ENCODE measurements at places on chromosomes 1 and 21. TPM values are rescaled to one million over a fixed set of nuclear protein-coding genes. Genes with fewer than 3 reads are reported as not detected.

DNA sequence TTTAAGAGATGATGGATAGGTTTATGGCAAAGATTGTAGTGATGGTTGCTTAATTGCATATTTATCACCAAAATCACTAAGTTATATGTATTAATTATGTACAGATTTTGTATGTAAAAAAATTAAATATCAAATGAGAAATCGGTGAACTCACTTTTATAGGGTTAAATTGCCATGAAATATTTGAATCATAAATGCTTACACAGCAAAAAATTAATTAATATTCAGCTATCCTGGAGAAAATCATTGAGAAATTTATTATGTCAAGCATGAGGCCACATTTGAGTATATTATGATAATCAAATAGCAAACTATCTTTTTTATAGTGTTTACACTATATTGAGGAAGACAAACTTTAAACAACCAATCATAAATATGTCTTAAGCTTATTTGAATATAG is 239.4 kb upstream of the BRINP3 start:
- no peak overlapping the region for H3K4me3 ChIP-seq
- H3K36me3 ChIP-seq, result no peaks in the 10 kb centered on the region
- no peak for DNase-seq
- H3K27me3 ChIP-seq, result no peaks in the 10 kb centered on the region
- H3K27ac ChIP-seq, result no peak overlapping the region

GRCh38 chr1:224076407-224076806 is 37.5 kb upstream of the FBXO28 start:
- no peak overlapping the region for H3K27ac ChIP-seq
- H3K27me3 ChIP-seq, result no peaks in the 10 kb centered on the region
- H3K4me3 ChIP-seq, result no peak overlapping the region
- H3K36me3 ChIP-seq, result no peaks in the 10 kb centered on the region
- DNase-seq, result no peak

DNA sequence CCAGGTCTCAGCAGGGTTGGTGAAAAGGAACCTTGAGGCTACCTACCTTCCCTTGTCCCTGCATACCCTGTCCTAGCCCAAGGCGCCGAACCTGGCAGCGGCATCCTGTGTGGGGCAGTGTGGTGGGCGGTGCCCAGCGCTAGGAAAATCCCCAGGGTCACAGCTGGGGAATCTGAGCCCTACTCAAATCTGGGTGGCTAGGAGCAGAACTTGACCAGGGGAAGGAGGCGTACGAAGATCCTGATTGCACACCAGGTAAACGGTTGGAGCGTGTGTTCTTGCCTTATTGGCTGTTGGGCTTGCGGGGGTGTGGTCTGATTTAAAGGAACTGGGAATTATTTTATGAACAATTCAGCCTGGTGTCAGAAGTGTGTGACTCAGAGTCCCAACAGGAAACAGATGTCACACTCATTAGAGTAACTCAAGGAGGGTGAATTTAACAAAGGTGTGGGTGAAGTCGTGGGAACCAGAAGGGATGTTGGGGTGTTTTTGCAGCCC is 118.6 kb downstream of the LRIG2 start:
- H3K27me3 ChIP-seq, result peaks cover 3% of the 10 kb centered on the region
- H3K4me3 ChIP-seq, result no peak overlapping the region
- H3K36me3 ChIP-seq, result no peaks in the 10 kb centered on the region

DNA sequence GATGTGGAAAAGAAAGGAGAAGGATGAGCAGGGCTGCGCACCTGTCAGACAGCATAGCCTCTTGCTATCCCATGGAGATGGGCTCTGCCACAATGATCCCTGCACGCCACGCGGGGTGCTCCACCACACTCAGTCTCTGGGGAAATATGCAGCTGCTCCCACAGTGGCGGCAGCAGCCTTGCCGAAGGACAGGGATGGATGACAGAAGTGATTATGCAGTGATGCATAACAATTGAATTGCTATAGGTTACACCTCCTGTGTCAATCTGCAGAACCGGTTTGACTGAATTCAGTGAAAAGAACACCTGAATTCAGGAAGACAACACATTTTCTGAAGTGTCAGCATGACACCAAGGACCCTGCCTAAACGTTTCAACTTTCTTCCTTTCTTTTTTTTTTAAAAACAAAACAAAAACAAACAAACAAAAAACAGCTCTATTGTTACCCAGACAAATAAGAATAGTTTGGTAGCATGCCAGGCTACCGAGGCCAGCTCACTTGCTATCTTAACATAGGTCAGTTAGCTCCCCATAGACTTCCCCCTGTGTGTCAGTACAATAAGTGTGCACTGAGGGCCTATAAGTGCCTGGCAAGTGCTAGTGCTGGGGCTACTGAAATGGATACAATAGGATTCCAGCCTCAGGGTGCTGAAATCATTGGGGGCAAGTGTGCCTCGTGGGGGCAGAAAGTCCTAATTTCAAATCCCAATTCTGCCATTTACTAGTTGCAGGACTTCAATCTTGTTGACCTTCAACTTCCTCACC is 127.6 kb upstream of the LMO4 start:
- no peak for DNase-seq
- H3K4me1 ChIP-seq, result no peaks in the 10 kb centered on the region
- H3K36me3 ChIP-seq, result no peaks in the 10 kb centered on the region

DNA sequence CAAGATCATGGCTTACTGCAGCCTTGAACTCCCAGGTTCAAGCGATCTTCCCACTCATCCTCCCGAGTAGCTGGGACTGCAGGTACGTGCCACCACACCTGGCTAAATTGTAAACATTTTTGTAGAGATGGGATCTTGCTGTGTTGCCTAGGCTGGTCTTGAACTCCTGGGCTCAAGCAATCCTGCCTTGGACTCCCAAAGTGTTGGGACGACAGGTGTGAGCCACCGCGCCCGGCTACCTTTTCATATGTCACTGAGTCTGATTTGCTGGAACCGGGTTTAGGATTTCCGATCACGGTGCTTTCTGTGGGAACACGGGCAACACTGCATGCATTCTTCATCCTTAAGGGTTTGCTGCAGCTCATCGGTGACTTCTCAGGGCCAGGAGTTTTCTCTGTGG is 32.2 kb upstream of the PCBP3 start:
- peaks cover 9% of the 10 kb centered on the region for H3K4me1 ChIP-seq
- peaks cover 15% of the 10 kb centered on the region for H3K27me3 ChIP-seq
- H3K27ac ChIP-seq, result no peak overlapping the region
- no peak overlapping the region for H3K4me3 ChIP-seq
- no peaks in the 10 kb centered on the region for H3K36me3 ChIP-seq
- DNase-seq, result no peak

DNA sequence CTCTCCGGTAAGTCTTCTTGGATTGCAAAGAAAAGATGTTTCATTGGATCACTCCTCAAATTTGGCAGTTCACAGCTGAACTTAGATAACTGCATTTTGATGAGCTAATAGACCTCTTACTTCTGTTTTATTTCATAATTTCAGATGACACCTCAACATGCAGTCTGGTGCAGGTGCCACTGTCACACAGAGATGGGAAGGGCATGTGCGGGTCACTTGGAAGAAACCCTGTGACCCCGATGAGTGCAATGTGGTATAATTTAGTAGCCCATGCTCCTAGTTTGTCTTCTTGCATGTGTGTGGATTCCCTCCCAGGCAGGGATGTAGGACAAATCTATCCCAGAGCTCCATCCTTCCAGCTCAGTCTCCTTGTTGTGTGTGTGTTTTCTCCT is 481 bp upstream of the SLAMF1 start:
- H3K27me3 ChIP-seq, result no peaks in the 10 kb centered on the region
- no peaks in the 10 kb centered on the region for H3K4me1 ChIP-seq
- H3K4me3 ChIP-seq, result no peak overlapping the region
- H3K27ac ChIP-seq, result no peak overlapping the region

DNA sequence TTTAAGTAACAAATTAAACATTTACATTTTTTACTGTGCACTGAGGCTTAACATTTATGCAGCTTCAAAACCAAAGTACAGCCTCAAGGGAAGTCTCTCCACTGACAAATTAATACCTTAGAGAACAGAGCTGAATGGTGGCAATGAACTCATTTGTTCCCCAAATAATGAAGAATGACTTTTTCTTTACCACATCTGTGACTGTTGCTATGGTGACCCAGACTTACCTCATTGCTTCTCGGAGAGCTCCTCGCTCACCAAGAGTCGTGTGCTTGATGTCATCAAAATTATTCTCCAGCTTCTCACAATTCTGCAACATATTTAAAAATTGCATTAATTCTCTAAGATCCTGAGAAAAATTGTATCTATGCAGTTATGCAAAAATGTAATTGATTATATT is 92.9 kb downstream of the DPYD start:
- H3K27me3 ChIP-seq, result no peaks in the 10 kb centered on the region
- DNase-seq, result peak; percentile 46
- H3K27ac ChIP-seq, result no peak overlapping the region
- H3K4me3 ChIP-seq, result no peak overlapping the region

DNA sequence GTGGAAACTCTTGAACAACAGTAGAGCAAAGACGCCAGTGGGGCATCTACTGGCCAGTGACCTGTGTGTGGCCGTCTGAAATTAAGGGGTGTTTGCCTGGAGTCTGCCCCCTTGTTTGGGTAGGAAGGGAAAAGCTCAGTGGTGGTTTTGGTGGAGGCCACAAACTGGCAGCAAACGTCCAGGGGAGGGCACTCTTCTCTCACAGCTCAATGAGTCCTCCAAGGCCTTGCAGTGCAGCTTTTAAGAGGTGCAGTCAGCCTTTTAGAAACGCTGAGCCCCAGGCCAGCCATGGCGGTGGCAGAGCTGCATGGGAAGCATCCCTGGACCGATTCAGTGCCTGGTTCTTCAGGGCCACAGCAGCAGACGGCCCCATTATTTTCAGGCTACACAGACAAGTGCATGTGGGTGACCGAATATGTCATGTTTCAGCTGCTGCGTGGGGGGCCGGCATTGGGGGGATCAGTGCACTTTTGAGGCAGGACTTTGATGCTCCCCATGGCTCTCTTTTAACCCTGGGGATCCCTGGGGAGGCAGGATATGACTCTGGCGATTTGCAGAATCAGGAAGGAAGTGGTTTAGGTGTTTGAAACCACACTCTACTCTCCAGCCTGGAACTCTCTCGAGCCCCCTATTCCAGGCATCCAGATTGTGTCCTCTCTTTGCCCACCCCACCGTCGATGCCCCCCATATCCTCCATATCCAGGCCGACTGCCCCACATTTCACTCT is 414.0 kb downstream of the PRDM2 start:
- no peak overlapping the region for H3K27ac ChIP-seq
- H3K36me3 ChIP-seq, result no peaks in the 10 kb centered on the region
- H3K4me1 ChIP-seq, result no peaks in the 10 kb centered on the region
- no peak overlapping the region for H3K4me3 ChIP-seq

DNA sequence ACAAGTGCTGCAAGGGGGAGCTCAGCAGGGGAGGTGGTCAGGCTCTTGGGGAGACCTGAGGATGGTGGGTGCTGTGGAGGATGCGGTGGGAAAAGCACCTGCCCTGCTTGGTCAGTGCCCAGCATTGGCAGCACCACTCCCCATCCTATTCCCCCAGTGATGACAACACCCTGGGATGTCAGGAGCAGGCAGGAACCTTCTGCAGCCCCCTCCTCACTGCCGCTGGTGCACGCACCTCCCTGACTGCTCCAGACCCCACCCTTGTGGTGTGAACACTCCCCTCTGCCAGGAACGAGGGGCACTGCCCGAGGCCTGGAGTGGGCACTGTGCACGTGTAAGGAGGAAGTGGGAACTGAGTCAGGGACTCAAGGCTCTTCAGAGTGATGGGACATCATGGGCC is 12.5 kb downstream of the TMPRSS3 start:
- no peak overlapping the region for H3K27ac ChIP-seq
- no peaks in the 10 kb centered on the region for H3K27me3 ChIP-seq
- DNase-seq, result no peak
- H3K4me3 ChIP-seq, result no peak overlapping the region
- no peaks in the 10 kb centered on the region for H3K36me3 ChIP-seq

- H3K27ac ChIP-seq, result no peak overlapping the region
- H3K4me1 ChIP-seq, result peaks cover 3% of the 10 kb centered on the region
- H3K36me3 ChIP-seq, result no peaks in the 10 kb centered on the region
- no peaks in the 10 kb centered on the region for H3K27me3 ChIP-seq
- no peak for DNase-seq
- H3K4me3 ChIP-seq, result no peak overlapping the region
These were observed 45.8 kb upstream of the S1PR1 start for GRCh38 chr1:101191049-101191448.

The VCAM1 gene
- total RNA-seq, result 4.6 TPM

The KLHL20 gene
- total RNA-seq, result 25.4 TPM

The ACTA1 gene
- total RNA-seq, result 16.2 TPM

The NR5A2 gene
- total RNA-seq, result 0.39 TPM

The MTARC2 gene
- total RNA-seq, result 3.1 TPM

The GPR25 gene
- total RNA-seq, result not detected

The SLC9C2 gene
- not detected for total RNA-seq

The FOXD3 gene
- not detected for total RNA-seq

The TMCC2 gene
- total RNA-seq, result 10.8 TPM

The CYP4A11 gene
- not detected for total RNA-seq

The OVAAL gene
- not detected for total RNA-seq

The LAPTM5 gene
- total RNA-seq, result 0.77 TPM

The HSD3B2 gene
- not detected for total RNA-seq
